ENCODE measurements at places on chromosomes 7 and 10. TPM values are rescaled to one million over a fixed set of nuclear protein-coding genes. Genes with fewer than 3 reads are reported as not detected.

GRCh38 chr10:75922435-75922834 lies 491.0 kb downstream of the LRMDA start:
- DNase-seq = no peak

- DNase-seq = no peak
These were observed 238.8 kb downstream of the FANK1 start for GRCh38 chr10:126135177-126135576.

ITPRID1 gene
- not detected for total RNA-seq

DNA sequence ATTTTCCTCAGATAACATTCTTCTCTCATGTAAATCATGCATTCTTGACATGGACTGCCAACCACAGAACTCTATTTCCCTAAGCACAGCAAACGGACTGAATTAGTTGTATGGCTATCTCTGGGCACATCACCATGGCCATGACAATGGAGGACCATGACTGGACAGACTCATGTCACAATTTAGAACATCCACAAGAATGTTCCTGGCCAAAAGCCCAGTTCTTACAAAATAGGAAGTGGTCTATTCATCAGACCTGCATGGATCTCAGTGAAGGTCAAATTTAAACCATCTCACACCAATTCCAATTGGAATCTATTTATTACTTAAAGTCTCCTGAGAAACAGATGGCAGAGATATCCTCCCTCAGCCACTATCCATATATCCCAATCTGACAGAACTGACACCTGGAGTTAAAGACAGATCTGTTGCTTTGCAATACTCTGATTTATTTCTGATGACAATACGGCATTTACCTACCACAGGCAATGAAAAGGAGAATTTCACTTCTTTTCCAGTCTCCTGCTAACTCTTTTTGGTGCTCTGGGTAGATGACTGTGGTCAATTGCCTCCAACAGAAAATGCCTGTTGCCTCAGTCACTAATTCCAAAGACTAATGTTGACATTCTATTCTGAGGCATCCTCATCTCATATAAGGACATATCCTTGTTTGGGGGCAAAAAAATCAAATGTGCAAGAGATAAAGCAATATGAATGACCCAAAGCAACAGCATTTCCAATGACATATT lies 254.8 kb downstream of the HTR7 start:
- no peak for DNase-seq

DNA sequence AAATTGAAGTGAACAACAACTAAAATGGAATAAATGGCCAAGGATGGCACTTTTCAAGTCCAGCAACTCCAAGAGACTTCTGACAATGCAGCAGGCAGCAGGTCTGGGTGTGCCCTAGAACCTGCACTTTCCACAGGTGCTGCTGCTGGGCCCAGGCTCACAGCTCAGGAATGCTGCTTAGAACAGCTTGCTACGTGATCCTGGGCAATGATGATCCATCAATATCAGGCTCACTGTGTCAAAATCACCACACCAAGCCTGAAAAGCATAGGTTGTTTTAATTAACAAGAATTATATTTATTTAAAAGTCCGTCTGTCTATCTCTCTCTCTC lies 148.4 kb downstream of the TNS3 start:
- DNase-seq = no peak

GOT1 gene
- total RNA-seq = 107 TPM

KLF14 gene
- not detected for total RNA-seq

DNA sequence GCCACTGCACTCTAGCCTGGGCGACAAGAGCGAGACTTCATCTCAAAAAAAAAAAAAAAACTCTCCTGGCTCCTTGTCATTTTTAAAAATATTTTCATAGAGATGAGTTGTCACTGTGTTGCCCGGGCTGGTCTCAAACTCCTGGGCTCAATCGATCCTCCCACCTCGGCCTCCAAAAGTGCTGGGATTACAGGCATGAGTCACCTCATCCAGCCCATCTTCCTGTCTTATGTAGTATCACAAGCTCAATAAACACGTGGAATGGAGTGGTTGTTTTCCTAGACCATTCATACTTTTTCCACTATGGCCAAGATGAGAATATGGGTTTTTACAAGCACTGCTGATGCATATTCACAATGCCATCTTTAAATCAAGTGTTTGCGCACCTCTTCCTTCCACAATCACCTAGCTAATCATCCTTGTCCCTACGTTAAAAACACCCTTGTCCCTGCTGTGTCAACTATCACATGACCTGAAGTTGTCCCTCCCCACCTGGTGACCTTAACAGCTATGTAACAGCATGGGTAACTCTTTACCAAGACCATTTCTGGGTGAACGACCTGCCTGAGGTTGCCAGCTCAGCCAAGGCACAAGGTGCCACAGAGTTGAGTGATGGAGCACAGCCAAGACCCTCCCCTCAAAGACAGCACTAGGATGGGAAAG lies 21.3 kb downstream of the DLG5 start:
- no peak for DNase-seq

OR6B1 gene
- not detected for total RNA-seq

DNA sequence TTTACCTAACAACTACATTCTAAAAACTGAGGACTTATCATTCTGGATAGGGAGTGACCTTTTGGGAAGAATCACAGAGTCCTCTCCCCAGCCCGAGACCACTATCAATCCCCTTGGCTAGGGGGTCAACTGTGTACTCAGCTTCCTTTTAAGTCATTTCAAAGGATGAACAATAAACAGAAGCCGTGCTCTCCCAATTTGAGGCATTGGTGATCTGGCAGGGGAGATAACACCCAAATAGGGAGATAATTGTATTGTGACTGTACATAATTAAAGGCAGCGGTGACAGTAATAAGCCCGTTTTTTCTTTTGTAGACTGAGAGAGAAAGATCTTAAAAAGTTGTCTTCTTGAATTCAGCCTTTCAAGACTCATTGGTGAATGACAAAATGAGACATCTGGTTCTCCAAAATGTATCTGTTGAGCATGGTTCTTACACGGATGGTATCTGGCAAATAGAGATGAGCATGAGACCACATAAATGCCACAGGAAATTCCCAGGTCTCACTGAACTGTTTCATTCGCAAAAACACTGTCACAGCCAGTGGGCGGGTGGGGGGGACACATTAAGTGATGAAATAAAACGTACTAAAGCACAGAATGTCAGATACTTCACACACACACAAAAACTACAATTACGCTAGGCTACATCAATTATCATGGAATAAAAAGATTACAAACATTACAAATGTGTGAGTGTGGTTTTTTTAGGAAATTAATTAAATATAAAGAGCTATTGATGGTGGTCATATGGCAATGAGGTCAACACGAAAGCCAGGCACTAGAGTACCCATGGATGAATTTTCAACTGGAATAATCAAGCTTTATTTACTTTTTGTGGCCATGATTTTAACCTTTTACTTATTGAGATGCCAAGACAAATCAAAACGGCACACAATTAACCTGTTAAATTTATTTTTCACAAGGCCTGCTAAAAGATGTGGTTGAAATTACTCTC lies 108.4 kb downstream of the HIPK2 start:
- DNase-seq = no peak

DNA sequence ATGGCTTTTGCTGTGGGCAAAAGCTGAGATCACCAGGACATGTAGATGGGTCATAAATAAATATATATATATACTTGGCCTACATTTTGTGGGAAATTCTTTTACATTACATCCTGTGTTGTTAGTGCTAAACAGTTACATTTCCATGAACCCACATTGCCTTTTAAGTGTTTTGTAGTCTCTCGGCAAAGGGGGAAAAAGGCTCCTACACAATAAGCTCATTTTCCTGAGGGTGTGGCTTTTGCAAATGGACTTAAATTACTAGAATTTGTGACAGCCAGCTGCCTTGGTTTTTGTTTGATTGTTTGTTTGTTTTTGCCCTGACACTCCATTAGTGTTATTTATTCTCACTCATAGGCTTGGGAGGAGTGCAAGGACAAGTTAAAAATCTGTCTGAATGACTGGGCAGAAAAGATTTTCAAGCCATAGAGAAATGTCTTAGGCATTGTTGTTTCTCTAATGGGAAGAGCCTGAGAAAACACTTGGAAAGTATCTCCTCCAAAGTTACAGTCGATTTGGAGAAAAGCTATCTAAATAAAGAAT lies 128.8 kb downstream of the DGKB start:
- DNase-seq = no peak

CYP2E1 gene
- total RNA-seq = 3,844 TPM

GRCh38 chr7:80732630-80733029 lies 94.2 kb downstream of the CD36 start:
- no peak for DNase-seq

All from left lobe of liver (tissue), 2 donors.